EH (cell line): ENCODE measurements at places on chromosomes 16 and 17.
A peak's percentile ranks its signal among the peaks of the same experiment; 100 is the strongest.

DNA sequence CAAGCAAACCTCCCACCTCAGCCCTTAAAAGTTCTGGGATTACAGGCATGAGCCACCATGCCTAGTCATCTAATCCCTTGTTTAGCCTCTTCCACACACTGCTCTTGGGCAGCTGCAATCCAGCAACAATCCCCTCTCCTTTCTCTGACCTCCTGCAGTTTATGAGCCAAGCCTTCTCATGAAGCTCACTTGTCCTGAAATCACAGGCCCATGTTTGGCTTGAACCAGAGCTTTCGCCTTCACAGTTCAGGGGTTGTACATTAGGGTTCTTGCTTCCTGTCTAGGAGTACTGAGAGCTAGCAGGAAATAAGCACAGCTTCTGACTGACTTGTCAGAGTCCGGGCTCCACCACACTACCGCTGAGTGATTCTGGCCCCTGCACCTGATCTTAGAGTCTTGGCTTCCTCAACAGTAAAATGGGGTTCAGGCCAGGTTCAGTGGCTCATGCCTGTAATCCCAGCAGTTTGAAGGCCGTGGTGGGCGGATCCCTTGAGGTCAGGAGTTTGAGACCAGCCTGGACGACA is 16.3 kb downstream of the ERAL1 start:
- DNase-seq: no peak

DNA sequence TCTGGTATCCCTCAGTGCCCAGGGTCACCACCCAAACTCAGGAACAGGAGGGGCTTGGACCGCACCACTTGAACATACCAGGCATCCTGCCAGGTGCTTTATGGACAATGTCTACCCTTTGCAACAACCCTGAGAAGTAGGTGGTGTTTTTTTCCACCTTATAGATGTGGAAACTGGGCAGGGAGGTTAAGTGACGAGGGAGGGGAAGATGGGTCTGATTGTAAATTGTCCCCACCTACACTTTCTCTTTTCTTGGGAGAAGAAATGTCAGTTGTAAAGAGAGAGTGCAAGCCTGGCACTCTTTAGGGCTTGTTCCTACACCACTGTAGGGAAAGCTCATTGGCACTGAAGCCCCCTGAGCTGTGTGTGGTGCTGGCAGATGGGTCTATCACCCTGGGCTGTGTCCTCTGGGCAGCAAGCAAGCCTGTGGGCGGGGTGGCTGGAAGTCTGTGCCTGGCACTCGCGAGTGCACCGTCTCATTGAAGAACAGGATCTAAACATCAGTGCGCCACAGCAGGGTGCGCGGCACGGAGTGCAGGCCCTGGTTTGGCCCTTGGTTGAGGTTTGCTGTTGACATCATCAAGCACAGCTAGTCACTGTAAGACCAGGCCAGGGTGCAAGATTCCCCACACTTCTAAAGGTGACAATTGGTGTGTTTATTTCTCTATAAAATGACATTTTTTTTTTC is 15.1 kb downstream of the NOD2 start:
- no peak for DNase-seq

GRCh38 chr17:158379-158778 is 21.0 kb downstream of the SCGB1C2 start:
- no peak for DNase-seq

GRCh38 chr16:7227229-7227721 is 105.4 kb upstream of the RBFOX1 start:
- no peak for DNase-seq

DNA sequence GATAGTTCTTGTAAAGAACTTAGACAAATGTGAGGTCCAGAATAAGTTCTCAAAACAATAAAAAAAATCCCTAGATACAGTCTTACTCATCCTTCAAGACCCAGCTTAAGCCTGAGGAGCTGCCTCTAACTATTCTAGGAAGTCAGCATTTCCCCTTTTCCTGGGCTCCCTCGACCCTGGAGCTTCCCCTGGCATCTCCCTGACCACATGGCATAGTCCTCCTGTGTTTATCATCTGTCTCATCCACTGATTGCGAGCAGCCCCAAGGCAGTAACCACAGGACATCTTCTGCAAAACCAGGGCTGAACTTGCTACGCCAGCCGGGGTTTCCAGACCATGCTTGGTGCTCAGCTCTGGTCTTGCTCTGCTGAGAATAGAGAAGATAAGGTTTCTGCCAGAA is 36.7 kb upstream of the NLRP1 start:
- no peak for DNase-seq

GRCh38 chr16:57708168-57708567 is 13.6 kb downstream of the DRC7 start:
- DNase-seq: no peak

DNA sequence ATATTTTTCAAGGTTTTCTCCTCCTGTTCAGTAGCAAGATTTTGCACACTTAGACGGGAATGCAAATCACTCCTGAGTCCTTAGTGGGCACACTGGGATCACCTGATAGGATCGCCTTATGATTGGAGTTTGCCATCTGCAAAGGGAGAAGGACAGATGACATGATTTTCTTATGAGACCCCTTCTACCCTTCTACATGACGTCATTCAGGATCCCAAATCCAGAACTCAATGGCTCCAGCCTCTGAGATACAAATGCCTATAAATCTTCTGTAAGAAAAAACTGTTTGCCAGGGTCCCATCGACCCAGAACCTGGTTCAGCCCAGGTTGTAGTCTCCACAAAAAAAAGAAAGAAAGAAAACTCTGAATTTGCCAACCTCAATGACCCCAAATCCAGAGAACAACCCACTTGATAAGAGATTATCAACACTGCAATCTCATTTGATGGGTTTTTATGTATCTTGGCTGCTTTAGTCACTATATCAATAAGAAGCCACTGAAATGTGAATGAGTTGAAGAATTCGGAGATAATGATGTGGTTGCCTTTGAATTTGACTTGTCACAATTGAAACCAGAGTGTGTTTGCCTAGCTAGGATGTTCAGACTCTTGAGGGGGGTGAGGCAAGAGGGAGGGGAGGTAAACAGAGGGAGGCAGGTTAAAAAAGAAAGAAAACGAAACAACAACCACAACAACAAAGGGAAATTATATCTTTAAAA is 6.7 kb downstream of the ZNF423 start:
- no peak for DNase-seq

DNA sequence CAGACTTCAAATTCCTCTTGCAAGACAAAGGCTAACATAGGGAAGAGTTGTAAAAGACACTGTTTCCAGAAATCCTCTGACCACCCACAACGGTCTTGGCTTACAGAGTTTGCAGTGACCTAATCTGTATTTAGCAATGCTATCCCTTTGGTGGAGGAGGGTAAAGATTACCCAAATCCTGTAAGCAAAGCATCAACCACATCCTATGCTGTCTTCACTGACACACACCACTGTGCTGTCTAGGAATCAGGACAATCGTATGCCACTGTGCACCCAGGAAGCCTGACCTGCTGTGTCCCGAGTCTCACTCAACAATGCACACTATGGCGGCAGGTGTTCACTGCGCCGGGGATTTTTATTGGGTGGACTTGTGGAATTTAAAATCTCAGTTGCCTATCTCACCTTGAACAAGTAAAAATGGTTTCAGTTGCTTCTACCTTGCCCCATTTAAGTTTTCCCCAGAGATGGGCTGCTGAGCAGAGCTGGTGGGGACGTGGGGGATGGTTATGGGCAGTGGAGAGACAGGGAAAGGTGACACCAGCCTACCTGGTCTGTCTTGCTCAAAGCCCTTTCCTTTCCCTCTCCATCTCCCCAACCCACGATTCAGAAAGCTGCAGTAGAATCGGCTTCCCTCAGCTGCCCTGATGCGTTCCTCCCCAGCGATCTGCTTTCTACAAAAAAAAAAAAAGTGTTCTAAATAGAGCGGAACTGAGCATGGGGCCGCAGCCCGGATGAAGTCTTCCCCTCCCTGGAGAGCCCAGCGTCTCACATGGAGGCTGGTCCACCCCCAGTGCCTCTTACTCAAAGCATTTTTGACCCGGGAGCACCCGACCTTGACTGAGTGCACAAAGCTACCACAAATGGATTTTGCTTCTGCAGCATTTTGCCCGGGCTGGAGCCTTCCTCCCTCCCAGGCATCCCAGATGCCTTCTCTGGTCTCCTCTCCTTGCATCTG is 271.5 kb downstream of the SOX9 start:
- DNase-seq: peak; percentile 92

DNA sequence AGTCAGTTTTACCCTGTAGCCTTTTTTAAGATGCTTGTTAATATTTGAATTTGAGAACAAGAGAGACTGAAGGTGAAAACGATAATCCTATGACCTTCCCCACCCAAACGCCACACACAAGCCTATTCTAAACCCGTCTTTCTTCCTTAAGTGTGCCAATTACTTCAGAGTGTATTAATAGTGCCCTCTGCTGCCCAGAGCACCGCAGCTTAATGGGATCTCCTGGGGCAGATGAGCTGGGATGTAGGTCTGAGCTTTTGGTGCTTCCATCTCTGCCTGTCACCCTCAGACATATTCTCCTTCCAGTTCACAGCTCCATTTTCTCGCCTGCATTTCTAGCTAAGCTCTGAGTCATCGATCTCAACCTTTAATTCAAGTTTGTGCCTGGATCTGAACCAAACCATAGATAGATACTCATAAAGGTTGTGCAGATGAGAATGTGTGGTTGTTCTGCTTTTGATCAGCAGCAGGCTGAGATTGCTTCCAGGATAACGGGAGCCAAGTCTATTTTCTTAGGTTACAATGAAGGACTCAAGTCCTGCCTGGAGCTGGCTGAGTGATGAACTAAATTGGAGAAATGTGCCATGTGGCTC is 46.4 kb upstream of the CDH13 start:
- DNase-seq: peak; percentile 24

DNA sequence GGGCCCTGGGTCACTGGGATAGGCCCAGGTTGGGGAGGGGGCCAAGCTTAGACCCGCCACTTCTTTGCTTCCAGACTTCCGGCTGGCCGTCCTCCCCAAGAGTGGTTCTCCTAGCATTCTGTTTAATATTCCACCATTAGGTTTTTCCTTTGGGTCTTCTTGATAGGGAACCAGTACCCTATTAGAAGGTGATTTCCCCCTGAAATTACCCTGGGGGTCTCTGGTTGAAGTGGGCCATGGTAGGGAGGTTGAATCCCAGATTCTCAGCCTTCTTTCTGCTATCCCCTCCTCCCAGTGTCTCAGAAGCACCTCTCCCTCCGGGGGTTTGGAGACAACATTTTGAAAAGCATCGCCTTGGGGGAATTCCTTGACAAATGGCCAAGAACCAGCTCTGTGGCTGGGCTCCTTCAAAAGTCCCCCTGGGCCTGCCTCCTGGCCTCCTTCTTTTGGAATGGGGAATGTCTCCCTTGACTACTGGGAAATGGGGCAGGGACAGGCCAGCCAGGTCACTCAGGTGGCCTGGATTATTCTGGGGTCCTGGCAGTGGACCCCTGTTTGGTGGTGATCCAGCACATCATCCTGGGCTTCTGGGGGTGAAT is 5.7 kb downstream of the LASP1 start:
- peak; percentile 78 for DNase-seq

DNA sequence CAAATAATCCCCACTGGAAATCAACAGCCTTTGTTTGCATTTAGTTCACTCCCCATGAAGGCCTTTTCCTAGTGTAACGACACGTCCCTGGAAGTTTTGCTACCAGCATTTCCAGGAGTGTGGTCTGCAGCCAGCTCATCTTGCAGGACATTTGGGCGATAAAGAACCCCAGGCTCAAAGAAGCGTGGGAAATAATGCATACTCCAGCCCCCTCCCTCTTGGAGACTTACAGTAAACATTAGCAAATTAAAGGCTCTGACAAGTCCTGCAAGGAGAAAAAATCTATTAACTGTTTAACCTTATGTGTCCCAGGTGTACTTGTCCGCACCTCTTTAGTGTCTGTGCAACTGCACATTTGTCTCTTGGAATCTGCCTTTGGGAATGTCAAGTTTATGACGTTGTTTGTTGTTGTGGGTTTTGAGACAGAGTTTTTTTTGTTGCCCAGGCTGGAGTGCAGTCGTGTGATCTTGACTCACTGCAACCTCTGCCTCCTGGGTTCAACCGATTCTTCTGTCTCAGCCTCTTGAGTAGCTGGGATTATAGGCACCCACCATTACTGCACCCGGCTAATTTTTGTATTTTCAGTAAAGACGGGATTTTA is 131.1 kb downstream of the ABCC1 start:
- DNase-seq: no peak

DNA sequence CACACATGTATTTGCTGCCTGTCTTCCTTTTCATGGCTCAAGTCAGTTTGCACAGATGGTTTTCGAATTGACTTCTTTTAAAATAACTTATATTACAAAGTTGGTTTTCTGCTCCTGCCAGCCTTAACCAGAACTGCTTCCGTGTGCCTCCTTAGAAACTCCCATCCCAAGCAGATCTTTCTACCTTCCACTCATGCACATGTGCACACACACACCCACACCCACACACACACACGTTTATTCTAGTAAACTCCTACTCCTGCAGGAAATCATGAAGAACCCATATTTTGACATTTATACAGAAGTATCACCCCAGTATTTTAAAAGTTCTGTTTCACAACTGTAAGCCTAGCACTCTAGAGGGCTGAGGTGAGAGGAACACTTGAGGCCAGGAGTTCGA is 329.5 kb upstream of the SOX9 start:
- no peak for DNase-seq

DNA sequence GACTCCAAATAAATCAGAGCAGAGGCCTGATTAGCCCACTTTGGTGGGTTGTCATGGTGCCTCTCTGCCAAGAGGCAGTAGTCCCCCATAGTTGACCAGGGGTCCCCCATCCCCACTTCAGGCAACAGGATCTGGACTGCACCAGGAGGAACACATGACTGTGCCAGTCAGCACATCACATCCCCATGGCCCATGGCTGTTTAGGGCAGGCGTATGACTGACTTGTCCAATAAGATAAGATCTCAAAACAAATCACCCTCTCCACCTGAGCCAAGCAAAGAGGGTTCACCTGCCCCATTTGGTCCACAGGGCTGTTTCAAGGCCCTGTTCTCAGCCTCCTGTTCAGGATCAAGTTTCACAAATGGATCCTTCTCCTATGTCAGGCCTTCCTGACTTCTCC is 93.3 kb downstream of the C16orf78 start:
- no peak for DNase-seq

GRCh38 chr16:85579923-85580580 is 33.1 kb upstream of the GSE1 start:
- peak; percentile 67 for DNase-seq

DNA sequence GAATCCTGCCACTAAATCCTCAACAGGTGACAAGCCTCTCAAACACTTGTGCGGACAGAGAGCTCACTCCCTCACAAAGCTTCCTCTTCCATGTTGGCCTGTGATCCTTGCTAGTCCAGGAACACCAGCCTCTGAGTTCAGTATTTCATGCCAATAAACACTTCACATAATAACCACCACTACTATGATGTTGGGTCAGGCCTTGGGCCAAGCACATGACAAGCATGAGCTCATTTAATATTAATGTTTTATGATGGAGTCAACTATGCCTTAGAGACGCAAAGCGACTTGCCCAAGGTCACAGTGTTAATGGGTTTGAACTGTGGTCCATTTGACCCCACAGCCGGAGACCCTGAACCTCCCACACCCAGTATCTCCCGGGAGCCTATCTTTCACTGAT is 129.1 kb downstream of the GAS7 start:
- DNase-seq: no peak
